ENCODE measurements at places on chromosomes 12 and 14.

GRCh38 chr14:74258764-74259035 is 19.5 kb downstream of the VSX2 start:
- no peak for DNase-seq

GRCh38 chr14:74618078-74618952 is 6.3 kb upstream of the LTBP2 start:
- peak; percentile 62 for DNase-seq

- no peak for DNase-seq
Measured at GRCh38 chr12:122093098-122093883, 14.7 kb downstream of the MLXIP start.

DNA sequence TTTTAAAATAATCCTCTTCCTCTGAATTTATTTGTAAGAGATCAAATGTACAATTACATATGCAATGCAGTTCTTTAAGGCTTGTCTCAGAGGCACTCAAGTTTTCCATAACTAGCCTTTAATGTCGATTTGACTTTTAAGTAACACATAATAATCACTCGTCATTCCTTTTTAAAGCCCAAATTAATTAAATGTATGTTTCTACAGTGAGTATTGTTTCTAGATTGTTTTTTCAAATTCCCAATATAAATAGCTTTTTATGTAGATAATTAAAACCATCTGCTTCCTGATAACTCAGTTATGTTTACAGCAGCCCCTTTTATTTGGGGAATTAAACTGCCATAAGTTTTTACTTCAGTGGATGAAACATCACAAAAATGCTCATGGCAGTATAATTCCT is 185.1 kb downstream of the ETNK1 start:
- DNase-seq: no peak

GRCh38 chr14:84323978-84324377 is 1206.0 kb upstream of the FLRT2 start:
- DNase-seq: no peak

- DNase-seq: no peak
Measured at GRCh38 chr12:2324387-2324786, 271.6 kb downstream of the CACNA1C start.

GRCh38 chr12:4562034-4562657 is at the start of gene DYRK4:
TSS of gene DYRK4 (plus strand) at chr12:4562208. CDS start at chr12:4562246, 38 bp downstream.
- DNase-seq: no peak

GRCh38 chr14:95222151-95222631 is 64.9 kb upstream of the DICER1 start:
- DNase-seq: no peak

GRCh38 chr12:50038336-50038735 is 13.0 kb upstream of the RACGAP1 start:
- no peak for DNase-seq

GRCh38 chr12:66548338-66549049 is 130.4 kb downstream of the GRIP1 start:
- DNase-seq: peak; percentile 37

GRCh38 chr14:35958499-35958898 is 132.4 kb downstream of the BRMS1L start:
- no peak for DNase-seq

DNA sequence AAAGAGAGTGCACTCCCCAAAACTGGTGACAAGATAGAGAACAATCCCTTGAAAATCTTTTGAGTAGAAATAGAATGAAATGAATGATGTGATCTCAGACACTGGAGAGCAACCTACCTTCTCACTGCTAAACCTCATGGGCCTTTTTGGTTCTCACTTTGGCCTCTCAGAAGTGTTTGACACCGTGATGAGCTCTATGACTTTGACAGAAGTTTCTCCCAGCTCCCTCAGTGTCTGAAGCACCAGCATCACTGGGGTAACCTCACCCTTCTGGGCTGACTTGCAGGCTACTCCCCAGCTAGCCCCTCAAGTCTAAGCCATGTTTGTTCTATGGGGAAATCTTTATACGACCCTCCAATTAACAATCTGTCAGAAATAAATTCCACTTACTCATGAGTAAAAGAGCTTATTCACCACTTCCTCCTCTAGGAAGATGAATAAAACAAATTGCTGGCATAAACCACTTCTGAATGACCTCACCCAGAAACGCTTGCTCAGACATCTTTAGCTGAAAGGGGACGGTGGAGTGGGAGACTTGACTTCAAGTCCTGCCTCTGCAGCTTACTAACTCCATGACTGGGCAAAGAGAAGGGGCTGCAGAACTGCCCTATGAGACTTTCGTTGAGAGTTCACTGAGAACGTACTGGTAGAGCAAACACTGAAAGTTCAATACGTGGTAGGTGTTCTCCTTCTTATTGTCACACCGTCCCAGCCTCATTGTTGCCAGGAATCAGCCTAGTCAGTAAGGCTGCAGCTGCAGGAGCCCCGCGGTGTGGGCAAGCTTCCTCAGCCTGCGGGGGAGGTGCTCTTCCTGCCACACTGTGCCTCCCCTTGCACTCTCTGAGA is 46.5 kb downstream of the ST8SIA1 start:
- no peak for DNase-seq

GRCh38 chr12:6547987-6548386 is 7.9 kb downstream of the IFFO1 start:
- no peak for DNase-seq

- DNase-seq: no peak
Measured at GRCh38 chr14:51735851-51736250, 84.1 kb downstream of the FRMD6 start.

DNA sequence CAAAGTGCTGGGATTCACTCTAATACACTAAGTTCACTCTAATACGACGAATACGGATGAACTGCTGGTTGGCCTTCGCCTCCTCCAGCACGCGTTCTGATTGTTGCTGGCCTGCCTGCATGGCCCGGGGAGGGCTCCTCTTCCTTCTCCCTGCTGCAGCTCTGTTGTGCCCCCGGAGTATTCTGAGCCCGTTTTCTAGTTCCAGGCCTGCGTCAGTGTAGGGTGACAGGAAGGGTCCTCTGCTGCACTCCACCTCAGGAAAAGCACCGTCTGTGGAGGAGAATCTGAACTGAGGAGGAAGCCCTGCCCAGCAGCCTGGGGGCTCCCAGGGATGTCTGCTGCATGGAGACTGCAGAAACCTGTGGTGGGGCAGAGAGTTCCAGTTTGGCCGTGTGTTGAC is 44.4 kb downstream of the DDX51 start:
- DNase-seq: no peak

- DNase-seq: no peak
Measured at GRCh38 chr14:74555476-74556050, 56.5 kb downstream of the LTBP2 start.

- peak; percentile 44 for DNase-seq
Measured at GRCh38 chr12:15982471-15982870, 71.3 kb downstream of the DERA start.

DNA sequence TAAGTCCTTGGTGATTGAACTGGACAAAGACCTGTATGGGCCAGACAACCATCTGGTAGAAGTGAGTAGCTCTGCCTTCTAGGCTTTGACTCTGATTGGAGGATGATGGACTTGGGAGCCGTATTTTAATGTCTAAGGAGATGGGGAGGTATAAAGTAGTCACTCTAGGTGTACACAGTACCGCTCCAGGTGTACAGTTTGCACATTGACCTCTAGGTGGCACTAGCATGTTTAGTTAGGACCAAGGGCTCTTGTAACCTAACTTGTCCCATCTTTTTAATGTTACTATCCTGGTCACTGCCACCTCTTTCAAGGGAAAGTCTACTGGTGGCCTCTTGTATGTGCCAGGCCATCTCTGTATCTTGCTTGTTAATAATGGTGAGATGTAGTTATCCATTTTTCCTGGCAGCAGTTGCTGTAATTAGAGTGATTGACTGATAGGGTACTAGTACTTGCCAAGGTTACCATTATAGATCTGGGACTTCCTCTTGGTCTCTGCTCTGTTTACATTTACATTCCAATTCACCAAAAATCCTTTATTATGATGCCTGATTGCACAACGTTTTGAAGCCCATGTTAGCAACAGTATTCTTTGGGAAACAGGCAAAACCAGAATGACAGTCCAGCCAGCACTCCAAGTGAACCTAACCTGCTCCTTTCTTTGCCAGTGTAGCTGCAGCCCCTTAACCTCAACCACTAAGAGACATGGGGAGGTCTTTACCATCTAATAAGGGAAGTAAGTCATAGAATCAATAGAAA is 3.6 kb downstream of the SMARCD1 start:
- DNase-seq: peak; percentile 69

- DNase-seq: peak; percentile 56
Measured at GRCh38 chr12:132084621-132085290, 59.4 kb downstream of the DDX51 start.

DNA sequence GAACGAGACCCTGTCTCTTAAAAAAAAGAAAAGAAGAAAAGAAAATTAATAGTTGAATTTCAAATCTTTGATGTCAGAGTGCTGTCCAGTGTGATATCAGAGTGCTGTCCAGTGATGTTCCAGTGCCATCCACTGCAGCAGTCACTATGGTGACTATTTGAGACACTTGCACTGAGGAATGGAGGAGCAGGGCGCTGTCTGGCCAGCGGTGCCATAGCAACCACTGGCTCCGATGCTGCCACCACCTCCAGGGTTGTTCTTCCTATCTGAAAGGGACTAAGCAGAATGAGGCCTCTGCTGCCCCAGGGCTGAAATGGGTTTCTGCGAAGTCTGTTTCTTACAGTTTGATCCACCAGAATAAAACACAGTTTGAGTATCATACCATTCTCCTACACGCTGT is 272.9 kb downstream of the NUAK1 start:
- DNase-seq: no peak

DNA sequence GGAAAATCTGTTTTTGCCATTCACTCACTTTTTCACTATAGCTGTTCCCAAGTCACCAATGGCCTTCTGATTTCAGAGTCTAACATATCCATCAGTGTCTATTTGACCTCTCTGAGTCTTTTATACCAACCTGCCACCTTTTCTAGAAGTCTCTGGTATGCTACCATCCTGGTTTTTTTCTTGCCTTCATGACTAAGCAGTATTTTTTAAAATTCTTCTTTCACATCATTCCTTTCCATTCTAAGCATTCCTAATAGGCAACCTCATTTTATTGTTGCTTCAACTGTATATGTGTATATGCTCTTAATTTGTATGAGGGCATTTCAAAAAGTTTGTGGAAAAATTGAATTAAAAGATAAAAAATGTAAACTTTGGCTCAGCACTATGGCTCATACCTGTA is 5.0 kb downstream of the IRAK4 start:
- no peak for DNase-seq

DNA sequence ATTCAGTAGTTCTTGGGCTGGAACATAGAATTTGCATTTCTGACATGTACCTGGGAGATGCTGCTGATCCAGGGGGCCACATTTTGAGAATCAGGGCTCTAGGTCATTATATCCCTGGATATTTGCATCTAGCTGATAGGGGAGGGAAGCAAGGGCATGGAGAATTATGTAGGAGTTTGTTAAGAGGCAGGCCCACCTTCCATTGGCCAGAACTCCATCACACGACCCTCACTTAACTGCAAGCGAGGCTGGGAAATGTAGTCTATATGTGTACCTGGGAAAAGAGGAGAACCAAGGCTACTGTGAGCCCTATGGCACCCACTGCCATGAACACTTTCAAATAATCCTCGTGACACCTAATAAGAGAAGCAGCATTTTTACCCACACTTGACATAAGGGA is 657.6 kb downstream of the MED13L start:
- DNase-seq: no peak

GRCh38 chr12:123942238-123942653 is 30.4 kb downstream of the CCDC92 start:
- DNase-seq: no peak

DNA sequence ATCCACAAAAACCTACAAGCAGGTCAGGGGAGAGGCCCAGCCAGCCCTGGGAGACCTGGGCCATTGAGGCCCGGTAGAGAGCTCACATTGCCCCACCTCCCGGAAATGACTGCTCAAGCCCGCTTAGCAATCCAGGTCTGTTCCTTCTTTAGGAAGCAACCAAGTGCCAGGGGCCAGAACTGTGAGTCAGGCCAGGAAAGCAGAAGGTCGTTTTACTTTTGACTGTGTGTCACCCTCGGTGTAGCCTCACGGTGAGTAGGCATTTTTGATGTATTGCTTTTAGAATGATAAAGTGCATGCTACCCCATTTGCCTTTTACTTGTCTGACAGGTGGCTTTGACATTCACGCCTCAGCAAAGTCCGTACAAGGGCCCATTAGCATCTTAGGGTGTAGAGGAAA is 25.4 kb upstream of the PWP1 start:
- no peak for DNase-seq

GRCh38 chr12:113942209-113942608 is 23.9 kb downstream of the RBM19 start:
- no peak for DNase-seq

DNA sequence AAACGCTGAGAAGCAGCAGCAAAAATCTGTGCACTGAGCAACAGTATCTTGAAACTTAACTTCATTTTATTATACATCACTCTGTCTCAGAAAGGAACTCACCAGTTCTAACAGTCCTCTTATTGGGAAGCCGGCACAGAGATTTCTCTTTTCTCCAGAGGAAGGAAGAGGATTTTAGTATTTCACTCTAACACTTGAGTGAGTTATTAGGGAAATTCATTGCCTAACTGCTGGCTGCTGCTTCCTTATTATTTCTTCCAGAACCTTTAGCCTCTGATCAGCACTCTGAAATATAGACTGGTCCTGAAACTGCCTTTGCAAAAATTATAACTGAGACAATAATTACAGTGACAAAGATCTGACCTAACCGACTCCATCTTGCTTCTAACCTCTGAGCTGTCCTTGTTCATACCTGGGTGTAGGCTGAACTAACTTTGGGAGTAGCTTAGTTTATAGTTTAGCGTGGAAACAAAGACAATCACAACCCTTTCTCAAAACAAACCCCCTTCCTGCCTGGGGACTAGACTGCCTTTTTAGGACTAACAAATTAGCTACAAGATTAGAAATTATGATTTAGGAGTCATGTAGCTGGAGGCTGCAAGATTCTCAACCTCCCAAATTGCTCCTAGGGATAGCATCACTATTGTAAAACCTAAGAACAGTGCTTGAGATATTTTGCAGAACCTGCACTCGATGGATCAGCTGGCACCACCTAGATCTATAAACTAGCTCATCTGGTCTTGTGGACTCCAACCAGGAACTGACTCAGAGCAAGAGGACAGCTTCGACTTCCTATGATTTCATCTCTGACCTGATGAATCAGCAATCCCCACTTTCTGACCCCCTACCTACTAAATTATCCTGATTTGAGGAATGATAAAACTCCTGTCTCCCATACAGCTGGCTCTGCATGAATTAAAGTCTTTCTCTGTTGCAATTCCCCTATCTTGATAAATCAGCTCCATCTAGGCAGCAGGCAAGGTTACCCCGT is 117.5 kb downstream of the DYRK2 start:
- no peak for DNase-seq

DNA sequence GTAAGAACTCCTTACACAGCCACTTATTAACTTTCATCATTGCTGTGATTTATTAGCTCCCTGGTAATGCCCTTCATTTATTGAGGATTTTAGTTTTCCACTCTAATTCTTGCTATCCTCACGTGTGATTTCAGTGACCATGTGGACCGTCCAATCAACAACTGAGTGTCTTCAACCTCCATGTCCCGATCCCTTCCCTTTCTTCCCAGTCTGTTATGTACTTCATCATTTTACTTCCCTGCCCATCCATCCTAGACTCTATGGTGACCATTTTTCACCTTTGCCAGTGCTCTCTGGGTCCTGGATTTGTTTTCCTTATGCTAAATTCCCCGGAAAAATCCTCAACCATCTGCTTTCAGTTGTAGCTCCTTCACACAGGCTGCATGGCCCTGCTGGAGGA is 111.0 kb downstream of the MSRB3 start:
- DNase-seq: no peak

- no peak for DNase-seq
Measured at GRCh38 chr14:74763803-74764531, 851 bp downstream of the YLPM1 start.

GRCh38 chr12:68237078-68237477 is 11.5 kb upstream of the IL26 start:
- DNase-seq: peak; percentile 17

- peak; percentile 62 for DNase-seq
Measured at GRCh38 chr12:120234643-120235368, 30.7 kb downstream of the PXN start.
